ENCODE measurements at places on chromosomes 5 and 9.

DNA sequence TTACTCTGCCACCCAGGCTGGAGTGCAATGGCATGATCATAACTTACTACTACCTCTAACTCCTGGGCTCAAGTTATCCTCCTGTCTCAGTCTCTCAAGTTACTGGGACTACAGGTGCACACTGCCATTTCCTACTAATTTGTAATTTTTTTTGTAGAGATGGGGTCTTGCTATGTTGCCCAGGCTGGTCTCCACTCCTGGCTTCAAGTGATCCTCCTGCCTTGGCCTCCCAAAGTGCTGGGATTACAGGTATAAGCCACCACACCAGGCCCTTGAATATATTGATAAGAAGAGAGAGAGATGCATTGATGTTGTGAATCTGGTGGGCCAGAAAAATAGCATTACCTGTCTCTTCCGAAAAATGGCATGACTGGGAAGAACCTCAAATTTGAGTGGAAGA, 21.0 kb upstream of the RCL1 start:
- no peak for DNase-seq

GRCh38 chr9:15068261-15068660, 158.0 kb upstream of the FREM1 start:
- DNase-seq: no peak

DNA sequence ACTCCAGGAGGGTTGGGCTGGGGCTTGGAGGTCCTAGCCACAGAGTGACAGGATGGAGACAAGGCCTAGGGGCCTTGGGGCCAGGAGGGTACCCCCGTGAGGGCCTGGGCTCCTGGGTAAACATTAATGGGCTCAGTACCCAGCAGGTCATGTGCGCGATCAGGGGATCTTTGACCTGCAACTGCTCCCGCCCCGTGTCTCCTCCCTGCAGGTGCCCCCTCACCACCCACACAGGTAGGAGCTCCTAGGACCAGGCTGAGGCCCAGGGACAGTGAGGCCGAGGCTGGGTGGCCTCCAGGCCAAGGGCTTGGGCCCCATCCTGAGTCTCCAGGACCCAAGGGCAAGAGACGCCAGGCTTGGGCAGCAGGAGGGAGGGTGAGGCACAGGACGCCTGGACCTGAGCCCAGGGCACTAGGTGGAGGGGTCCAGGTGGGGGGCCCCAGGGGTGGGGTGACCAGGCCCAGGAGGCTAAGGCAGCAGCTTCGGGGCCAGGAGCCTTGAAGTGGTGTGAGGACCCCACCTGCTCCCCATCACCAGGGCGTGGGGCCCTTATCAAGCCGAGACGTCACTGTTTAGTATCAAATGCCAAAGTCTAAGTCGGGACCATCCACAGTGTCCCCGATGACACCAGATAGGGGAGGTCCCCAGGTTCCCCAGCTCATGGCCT, at the start of gene SLC34A3:
TSS of gene SLC34A3 (plus strand) at position 197 of the 667 bp plus-strand sequence. CDS start 802 bp downstream, outside the sequence.
- no peak for DNase-seq

DNA sequence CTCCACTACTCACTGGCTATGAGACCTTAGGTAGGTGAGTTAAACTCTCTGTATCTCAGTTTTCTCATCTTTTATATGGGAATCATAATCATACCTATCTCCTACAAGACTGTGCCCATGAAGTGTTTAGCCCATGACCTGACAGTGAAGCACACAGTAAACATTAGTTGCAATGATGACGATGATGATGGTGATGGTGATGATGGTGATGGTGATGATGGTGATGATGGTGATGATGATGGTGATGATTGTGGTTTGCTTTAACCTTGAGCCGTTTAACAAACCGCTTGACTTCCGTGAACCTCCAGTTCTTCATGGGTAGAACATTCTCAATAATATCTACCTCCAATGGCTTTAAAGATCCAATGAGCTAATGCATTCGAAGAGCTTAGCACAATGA, 220.2 kb upstream of the MVB12B start:
- DNase-seq: no peak

DNA sequence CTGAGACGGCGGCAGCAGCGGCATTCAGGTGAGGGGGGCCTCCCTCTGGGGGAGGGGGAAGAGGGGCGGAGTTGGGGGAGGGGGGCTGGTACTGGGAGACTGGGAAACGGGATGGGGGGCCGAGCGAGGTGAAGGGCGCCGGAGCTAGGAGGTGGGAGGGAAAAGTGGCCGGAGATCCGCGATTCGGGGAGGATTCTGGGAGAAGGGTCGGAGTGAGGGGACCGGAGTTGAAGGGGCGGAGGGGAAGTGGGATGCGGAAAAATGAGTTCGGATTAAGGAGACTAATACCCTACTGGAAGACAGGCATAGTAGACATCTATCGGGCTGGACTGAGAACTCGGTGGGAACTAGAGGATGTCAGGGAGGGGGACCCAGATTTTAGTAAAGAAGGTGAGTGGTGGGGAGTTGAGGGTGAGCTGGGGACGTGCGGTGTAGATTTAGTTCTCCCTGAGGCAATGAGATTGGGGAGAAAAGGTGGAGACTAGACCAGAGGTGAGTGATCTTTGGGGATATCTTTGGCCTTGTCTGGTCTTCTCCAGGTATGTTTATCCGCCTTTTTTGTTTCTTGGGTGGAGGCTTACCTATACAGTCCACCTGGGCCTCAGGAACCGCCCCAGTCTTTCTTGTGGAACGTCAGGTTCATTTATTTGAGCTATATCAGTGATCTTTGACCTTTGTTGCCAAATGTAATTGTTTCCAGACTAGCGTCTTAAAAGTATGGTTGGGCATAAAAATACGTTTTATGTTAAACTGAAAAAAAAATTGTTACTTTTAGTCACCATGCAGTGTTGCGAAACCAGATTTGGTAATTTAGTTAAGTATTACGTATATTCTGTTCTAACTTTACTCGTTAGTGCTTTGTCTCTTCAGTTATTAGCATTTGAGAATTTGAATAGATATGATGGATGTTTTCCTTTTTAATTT, 632 bp downstream of the UBAP1 start:
- peak; percentile 44 for DNase-seq

GRCh38 chr5:118611332-118611945, 376.9 kb downstream of the DTWD2 start:
- no peak for DNase-seq

Measured in 8988T (cell line).